ENCODE measurements at places on chromosomes 4 and X.

- no peak for DNase-seq
Measured at GRCh38 chrX:40009462-40009851, 88.3 kb downstream of the BCOR start.

DNA sequence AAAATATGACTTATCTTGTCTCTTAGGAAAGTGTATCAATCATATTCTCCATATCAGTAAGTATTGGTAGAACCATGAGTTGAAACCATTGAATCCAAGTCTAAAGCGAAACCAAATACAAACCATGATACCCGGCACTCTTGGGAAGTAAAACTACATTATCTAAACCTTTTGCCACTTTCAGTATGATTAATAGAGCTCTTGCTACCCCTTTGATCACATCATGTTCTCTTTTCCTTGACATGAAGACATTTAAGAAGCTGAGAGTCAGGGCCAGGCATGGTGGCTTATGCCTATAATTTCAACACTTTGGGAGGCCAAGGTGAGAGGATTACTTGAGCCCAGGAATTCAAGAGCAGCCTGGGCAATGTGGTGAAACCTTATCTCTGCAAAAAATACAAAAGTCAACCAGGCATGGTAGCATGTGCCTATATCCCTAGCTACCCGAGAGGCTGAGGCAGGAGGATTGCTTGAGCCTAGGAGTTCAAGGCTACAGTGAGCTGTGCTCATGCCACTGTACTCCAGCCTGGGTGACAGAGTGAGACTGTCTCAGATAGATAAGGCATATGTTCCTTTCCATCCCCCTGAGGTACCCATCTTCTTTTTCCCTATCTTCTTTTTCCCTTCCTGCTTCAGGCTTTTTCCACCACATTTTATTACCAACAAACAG lies 45.4 kb downstream of the CEP135 start:
- no peak for DNase-seq

GRCh38 chrX:12981880-12982279 lies 7.0 kb downstream of the TMSB4X start:
- DNase-seq: no peak

GRCh38 chr4:4415806-4416805 lies 29.2 kb downstream of the NSG1 start:
- DNase-seq: peak; percentile 35

- no peak for DNase-seq
Measured at GRCh38 chr4:183843248-183843671, 61.8 kb upstream of the STOX2 start.

GRCh38 chr4:139844057-139844456 lies 178.4 kb downstream of the MGST2 start:
- no peak for DNase-seq

- DNase-seq: no peak
Measured at GRCh38 chrX:10884246-10884645, 226.9 kb upstream of the HCCS start.

- no peak for DNase-seq
Measured at GRCh38 chr4:129335276-129335675, 239.3 kb downstream of the C4orf33 start.

GRCh38 chr4:98319021-98319420 lies 57.8 kb downstream of the RAP1GDS1 start:
- DNase-seq: no peak

DNA sequence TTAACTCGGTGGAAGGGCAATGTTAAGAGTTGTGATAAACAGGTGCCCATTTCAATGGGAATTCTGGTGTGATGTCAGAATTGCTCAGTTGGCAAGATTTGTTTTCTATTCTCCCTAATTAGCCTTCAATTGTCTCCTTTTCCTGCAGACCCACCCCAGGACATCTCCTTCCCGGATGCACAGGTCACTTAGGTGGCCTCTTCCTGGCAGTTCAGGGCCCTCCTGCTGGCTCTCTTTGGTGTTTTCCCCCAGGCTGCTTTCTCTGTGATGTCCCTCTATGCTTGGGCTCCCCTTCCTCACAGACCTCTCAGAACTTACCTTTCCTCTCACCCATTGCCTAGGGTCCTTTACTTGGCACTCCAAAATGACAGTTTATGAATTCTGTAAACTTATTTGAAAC lies 126.3 kb downstream of the GPAT3 start:
- no peak for DNase-seq

DNA sequence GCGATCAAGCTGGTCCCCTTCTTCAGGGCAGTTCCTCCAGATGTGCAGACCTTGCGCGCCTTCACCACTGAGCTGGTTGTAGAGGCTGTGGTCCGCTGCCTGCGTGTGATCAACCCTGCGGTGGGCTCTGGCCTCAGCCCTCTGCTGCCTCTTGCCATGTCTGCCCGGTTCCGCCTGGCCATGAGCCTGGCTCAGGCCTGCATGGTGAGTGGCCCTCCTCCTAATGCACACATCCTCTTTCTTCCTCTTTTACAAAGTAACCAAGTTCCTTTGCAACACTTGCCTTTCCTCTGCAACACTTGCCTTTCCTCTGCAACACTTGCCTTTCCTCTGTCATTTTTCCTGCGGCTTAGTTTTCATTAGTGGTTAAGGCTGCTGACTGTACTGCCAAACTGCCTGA lies 1.8 kb downstream of the CCDC22 start:
- DNase-seq: no peak

DNA sequence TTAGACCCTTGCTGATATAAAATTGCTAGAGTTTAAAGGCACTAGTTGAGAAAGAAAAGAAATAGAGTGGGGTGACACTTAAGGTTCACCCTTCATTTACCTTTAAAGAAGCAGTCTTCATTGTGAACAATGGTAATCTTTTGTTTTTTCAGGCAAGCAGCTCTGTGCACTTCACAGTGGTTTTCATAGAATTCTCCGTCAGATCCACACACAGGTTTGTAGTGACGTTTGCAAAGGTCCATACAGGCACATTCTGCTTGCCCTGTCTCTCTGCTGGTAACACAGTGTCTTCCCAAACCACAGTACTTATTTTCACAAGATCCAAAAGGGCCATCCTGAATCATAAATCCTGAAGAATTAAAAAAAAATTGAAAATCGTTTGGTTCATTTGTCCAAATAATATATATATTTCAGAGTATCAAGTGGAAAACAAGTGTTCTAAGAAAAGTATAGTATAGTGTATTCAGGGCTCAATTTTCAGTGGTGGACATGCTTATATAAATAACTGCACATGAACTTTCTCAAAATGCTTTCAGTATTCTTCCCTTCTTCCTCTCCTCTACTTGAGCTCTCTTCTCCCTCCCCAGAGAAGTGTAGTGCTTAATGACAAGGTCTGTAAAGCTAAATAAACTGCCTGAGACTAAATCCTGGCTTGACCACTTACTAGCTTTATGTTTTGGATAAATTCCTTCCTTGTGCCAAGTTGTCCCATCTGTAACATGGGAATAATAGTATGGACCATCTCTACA lies 243.3 kb downstream of the FSTL5 start:
- DNase-seq: no peak

DNA sequence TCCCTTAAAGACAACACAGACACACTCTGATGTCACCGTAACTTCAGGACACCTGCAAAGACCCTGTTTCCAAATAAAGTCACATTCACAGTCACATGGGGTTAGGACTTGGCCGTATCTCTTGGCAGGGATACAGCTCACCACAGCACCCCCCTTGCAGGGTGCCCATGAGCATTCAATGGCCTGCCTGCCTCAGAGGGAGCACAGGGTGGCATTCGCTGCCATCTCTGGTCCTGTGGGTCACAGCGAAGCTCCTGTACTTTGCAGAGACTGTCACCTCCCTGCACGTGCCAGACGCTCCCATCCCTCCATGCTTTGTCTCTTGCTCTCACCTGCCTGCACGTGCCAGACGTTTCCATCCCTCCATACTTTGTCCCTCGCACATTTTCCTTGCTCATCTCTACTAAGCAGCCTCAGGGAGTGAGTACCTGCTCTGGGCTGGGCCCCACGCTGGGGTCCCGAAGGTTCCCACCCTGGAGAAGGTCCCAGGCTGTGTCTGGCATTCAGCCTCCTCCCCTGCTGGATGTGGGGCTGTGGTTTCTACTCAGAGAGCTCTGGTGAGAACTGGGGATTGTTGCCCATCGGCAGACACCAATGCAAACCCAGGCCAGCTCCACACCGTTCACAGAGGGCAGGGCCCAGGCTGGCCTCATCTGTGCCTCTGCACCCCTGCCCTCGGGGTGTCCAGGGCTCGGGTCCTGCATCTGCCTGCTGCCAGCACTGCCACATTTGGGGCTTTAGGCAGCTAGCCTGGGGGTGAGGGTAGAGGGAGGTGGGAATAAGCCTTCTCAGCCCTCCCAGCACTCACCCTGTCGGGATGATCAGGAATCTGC lies 15.8 kb downstream of the HTRA3 start:
- DNase-seq: no peak

- no peak for DNase-seq
Measured at GRCh38 chr4:140654495-140654814, 85.7 kb upstream of the UCP1 start.

- no peak for DNase-seq
Measured at GRCh38 chrX:126580877-126581276, 28.3 kb upstream of the DCAF12L1 start.

- DNase-seq: no peak
Measured at GRCh38 chr4:73855406-73855805, 2.3 kb downstream of the PF4V1 start.

GRCh38 chr4:98516042-98516440 lies 142.4 kb downstream of the TSPAN5 start:
- no peak for DNase-seq

DNA sequence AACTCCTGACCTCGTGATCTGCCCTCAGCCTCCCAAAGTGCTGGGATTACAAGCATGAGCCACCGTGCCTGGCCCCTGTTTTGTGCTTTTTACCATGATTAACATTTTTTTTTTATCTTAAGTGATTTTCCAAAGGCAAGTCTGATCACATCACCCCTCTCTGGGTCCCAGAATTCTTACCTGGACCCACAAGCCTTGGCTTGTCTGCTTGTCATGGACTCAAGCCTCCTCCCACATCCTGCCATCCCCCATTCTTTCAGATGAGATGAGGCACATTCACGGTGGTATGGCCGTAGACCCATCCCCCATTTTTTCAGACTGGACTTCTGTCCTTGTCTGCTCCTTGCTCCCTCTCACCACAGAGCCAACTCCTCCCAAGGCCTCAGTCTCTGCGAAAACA lies 55.3 kb downstream of the APLN start:
- no peak for DNase-seq

GRCh38 chrX:2342281-2342688 lies 158.5 kb downstream of the DHRSX start:
- peak; percentile 88 for DNase-seq

DNA sequence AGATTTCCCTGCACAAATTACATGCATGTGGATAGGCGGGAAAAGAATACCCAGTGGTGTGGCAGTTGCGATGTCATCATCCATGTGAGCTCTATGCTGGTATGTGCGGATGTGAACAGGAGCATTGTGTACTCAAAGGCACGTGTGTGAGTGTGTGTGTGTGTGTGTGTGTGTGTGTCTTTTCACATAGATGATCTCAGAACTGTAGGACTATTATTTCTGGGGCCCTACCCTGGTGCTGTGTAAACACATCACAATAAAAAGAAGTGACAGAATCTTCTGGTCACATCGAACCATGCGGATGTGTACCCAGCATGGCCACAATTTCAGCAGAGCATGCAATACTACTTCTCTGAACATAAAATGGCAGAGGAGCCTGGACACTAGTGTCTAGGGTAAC lies 624.8 kb downstream of the MID1IP1 start:
- no peak for DNase-seq

DNA sequence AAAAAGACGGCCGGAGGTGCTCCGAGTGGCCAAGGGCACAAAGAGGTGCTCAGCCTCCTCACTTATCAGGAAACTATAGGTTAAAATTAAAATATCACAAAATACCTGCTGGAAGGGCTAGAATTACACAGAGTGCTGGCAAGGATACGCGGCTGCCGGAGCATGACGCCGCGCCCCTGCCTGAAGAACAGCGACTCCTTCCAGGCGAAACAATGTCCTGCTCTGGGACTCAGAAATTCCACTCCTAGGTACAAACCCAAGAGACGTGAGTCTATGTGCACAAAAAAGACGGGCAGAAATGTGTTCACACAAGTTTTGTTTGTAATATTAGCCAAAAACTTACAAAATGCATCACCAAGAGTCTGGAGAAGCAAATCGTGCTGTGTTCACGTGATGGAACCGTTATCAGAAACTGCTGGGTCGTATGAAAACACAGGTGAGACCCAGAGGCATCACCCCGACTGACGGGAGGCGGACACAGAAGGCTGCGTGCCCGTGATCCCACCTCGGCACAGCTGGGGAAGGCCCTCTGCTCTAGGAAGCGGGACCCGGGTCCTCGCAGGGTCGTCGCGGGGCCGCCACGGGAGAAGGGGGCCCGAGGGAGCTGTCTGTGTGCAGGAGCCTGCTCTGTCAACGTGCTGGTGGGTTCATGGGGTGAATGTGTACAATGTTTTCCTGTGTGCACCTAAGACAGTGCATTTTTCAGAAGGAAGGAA lies 27.6 kb downstream of the CTBP1 start:
- no peak for DNase-seq

- DNase-seq: no peak
Measured at GRCh38 chrX:133053861-133054598, 42.9 kb downstream of the USP26 start.

DNA sequence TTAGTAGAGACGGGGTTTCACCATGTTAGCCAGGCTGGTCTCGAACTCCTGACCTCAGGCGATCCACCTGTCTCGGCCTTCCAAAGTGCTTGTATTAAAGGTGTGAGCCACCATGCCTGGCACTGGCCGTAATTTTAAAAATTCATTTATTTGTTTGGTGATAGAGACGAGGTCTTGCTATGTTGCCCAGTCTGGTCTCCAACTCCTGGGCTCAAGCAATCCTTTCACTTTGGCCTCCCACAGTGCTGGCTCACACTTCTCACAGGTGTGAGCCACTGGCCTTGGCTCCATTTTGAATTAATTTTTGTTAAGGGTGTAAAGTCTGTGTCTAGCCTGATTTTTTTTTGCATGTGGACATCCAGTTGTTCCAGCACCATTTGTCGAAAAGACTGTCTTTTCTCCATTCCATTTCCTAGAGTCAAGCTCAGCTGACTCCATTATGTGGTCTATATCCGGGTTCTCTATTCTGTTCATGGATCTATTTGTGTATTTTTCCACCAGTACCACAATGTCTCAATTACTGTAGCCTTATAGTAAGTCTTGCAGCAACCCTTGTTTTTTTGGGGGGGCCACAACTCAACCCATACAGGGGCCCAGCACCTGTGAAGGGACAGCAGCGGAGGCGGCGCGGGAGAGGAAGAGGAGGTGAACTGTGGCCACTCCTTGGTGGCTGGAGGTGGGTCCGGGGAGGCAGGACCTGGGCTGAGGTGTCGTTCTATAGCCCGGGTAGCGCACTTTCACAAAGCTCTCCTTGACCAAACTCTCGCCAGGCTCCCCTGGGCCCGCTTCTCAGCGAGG lies 1.5 kb upstream of the NSD2 start:
- DNase-seq: no peak

DNA sequence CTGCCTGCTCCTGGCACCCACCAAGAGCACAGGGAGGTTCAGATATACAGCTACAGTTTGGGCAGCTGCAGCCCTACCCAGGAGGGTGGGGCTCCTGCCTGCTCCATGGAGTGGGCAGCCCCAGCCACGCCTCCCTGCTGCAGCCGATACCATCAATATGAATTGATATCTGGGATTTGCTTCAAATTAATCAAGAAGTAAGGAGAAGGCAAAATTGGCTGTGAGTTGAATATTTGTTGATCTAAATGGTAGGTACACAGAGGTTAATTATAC lies 31.2 kb upstream of the ZNF280C start:
- DNase-seq: no peak

All from cardiac septum (tissue), 1 donor.